Coronary artery (tissue), 2 donors: ENCODE measurements at places on chromosomes 13 and 19.

DNA sequence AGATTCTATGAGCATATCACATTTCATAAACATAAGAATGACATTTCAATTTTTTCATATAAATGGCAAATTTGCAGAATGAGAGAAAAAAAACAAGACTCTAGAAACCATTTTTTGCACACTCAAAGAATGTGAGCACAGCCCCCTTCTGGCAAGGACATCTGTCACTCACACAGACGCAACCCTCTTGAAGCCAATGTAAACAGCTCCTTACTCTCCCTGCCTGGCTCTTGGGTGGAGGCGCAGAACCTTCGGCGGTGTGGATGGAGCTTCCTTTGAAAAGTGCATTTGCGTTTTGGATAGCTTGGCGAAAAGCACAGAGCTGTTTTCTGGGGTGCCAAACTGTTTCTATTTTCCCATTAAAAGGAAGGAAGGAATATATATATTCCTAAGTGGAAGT is 367.6 kb upstream of the TSHZ3 start:
- DNase-seq, result peak; percentile 28

GRCh38 chr13:50229960-50230661 is 214.9 kb downstream of the KCNRG start:
- no peak for DNase-seq

- no peak for DNase-seq
These were observed 63.9 kb downstream of the LHFPL6 start for GRCh38 chr13:39538816-39539790.

- DNase-seq, result no peak
These were observed 183.5 kb upstream of the UBL3 start for GRCh38 chr13:30033681-30034457.

DNA sequence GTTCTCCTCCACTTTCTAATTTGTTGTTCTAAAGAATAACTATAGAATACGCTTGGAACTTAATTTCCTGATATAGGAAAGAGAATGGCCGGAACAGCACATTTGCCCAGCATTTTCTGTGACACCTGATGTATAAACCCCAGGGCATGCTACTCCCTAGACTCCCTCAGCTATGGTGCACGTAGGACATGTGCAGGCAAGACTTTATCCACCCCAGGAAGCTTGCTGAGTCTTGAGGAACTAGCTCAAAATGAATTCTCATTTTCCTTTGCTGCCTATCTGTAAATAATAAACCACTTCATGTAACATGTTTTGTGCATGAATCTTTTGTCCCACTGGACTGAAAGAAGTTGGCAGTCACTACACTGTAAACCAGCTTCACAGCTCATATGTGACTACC is 535.8 kb upstream of the SLITRK1 start:
- no peak for DNase-seq
